ENCODE measurements at places on chromosomes 7 and 10.

GRCh38 chr7:118312966-118313365 is 88.5 kb downstream of the ANKRD7 start:
- DNase-seq, result no peak

DNA sequence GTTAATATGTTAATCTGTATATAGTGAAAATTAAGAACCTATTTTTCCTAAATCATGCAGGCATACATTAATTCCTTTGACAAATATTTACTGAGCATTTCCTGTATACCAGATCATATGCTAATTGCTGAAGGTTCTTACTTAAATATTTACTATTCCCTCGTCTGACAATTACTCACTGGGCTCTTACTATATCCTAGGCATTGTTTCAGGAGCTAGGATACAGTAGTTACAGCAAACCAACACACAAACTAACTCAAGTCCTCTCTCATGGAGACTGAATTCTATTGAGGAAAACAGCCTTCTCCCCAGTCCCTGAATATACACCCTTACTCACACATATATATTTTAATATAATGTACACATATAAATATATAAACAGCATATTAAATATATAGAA is 786.0 kb downstream of the NRG3 start:
- no peak for DNase-seq

- DNase-seq, result no peak
Observed at GRCh38 chr7:83593921-83594475, 54.9 kb downstream of the SEMA3E start.

DNA sequence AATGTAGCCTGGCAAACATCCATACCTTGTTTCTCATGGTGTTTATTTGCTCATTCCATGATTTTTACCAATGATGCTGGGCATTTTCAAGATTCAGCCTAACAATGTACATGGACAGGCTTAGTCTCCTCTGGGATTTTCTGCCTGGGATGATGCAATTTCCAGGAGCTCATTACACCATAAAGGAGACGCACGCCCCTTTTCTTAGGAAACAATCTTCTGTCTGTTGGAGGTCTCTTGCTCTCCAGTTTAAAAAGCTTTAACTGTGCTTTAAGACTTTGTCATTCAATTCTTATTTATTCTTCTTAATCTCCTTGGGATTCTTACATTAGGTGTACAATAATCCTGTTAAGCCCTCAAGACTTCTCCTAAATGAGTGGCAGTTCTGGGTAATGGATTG is 150.3 kb upstream of the NRP1 start:
- DNase-seq, result no peak

DNA sequence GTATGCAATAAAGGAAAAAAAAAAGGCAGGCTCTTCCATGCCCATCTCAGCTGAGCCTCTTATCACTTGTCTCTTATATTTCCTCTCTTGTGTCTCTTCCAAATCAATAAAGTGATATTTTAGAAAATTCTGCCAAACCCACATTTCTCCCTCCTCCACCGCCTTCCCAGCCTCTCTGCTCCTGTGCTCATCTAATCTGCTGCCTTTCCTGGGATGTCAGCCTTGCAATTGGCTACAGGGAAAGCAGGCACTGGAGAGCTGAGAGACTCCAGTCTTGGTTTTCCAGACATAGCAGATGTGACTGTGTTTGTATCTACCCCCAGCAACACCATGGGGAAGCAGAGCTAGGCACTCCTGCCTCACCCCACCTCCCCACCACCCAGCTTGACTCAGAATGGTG is 298.4 kb downstream of the KCNMA1 start:
- no peak for DNase-seq

- DNase-seq, result no peak
Observed at GRCh38 chr7:137969828-137970227, 32.1 kb downstream of the CREB3L2 start.

DNA sequence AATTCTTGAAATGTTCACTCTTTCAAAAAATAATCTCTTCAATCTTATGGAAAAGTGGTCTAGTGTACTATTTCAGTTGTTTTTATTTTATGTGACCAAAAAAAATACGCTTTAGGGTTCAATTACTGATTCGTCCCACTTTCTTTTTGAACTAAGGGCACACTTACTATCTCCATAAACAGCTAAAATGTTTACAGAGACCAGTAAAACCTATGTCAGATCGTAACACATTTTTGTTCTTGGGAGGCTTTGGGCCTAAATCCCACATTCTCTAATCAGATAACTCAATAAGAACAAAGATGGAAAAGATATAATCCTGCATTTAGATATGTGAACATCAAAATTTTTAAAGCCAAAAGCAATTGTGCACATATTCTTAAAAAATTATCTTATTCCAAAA is 29.8 kb upstream of the EPC1 start:
- no peak for DNase-seq

- DNase-seq, result no peak
Observed at GRCh38 chr10:49119746-49120145, 4.4 kb upstream of the VSTM4 start.

DNA sequence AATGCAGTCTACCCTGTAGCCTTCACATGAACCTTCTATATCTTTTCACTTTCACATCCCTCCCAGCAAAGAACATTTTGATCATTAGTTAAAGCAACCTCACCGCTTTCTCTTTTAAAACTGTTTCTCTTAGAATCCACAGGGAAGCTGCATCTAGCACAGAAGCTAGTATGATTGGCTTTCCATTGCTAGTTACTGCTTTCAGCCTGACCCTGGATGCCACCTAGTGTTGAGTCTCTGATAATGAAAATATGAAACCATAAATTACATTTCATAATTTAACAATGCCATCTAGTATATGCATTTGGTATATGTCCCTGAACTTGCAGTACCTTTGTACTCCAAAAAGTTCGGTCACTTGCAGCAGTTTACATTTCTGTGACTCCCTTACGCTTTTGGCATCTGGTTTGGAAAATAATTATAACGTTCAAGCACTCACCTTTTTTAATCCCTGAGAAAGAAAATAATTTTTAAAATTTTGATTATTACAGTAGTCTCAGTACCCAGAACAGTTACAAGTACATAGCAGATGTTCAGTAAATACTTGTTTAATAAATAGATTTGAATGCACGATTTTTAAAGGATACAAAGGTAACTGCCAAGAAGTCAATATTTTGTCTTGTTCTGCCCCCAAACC is 22.7 kb downstream of the CISD1 start:
- DNase-seq, result peak; percentile 60

DNA sequence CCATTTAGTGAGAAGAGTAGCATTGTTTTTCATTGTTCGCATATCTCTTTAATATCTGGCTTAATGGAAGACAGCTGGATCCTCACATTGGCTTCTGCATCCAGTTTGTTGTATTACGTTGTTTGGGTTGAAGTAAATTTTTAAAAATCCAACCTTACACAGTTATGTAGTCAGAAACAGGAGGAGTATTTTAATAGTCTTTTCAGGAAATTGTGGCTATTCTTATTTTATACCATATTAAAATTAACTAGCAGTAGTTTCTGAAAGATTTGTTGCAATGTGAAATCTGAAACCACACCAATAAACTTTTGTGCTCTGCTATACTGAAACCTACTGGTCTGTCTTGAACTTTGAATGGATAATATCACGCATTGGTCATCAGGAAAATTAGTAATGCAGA is 27.9 kb downstream of the MYPN start:
- DNase-seq, result no peak

DNA sequence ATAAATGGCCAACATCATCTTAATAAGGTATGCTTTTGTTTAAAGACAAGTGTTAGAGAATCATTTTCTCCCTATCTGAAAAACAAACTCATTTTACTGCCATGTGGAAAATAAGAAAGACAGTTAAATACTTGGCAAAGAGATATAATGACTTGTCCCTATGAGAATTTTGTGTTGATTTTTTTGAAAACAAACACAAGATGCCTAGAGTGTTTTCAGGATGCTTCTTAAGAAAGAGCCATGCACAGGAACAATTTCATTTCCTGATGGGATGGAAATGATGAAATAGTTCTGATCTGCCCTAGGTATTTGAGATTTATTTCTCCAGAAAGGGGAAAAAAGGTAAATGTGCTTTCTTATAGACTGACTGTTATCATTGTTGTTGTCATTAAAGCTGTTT is 237.5 kb upstream of the GNAI1 start:
- no peak for DNase-seq

DNA sequence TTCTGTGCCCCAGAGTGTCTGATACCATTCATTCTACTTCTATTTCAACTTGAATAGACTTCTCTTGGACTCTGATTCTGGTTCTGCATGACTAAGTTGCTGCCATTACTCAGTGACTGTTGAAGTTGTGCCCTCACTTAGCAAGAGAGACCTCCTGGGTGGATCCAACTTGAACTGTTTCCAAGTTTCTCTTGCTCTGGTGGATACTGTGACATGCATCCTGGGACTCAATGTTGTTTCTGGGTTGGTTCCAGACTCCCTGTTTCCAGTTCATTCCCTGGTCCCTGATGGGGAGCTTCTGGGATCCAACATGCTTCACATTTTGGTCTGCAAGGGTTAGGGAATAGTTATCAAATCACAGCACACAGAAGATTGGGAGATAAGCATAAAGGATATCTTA is 26.2 kb upstream of the PRPF18 start:
- no peak for DNase-seq

GRCh38 chr10:21174715-21175495 is 277.8 kb upstream of the NEBL start:
- DNase-seq, result no peak

DNA sequence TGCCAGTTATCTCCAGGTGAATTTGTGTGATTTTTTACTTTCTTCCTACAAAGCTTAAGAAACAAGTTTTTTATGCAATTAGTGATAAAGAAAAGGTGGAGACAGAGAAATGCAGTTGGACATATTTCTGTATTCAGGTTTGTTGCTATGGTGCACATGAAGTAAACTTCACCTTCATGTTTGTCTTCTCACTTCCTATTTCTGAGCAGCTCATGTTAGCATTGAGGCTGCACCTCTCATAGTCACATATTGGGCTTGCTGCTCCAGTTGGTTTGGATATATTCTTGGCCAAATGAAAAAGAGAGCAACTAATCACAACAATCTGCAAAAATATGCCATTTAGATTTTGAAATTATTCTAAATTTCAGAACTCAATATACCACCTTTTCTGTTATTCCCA is 475.6 kb upstream of the ZWINT start:
- DNase-seq, result no peak

GRCh38 chr7:140981951-140982350 is 32.8 kb downstream of the MRPS33 start:
- DNase-seq, result no peak

GRCh38 chr7:81478664-81479063 is 291.2 kb downstream of the HGF start:
- DNase-seq, result no peak

GRCh38 chr10:59651902-59652301 is 57.7 kb downstream of the SLC16A9 start:
- no peak for DNase-seq

- DNase-seq, result no peak
Observed at GRCh38 chr7:111424768-111425167, 137.5 kb downstream of the IMMP2L start.

DNA sequence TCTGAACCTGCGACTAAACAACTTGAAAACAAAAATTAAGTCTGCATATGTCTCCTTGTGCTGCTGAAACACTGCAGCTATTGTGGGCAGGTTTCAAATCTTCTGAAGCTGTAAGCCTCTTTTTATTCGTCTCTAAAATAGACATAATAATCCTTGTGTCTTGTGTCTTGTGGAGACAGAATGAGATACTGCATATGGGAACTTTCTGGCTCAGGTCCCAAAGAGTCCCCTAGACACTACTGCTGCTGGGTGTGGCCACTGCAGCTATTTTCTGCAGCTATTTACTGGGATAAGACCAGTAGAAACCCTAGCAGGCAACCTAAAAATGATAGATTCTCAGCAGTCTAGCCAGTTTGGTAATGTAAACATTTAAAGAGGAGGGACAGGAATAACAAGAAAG is 252.0 kb downstream of the ELMO1 start:
- DNase-seq, result no peak

- no peak for DNase-seq
Observed at GRCh38 chr10:34804306-34804705, 10.8 kb downstream of the PARD3 start.

DNA sequence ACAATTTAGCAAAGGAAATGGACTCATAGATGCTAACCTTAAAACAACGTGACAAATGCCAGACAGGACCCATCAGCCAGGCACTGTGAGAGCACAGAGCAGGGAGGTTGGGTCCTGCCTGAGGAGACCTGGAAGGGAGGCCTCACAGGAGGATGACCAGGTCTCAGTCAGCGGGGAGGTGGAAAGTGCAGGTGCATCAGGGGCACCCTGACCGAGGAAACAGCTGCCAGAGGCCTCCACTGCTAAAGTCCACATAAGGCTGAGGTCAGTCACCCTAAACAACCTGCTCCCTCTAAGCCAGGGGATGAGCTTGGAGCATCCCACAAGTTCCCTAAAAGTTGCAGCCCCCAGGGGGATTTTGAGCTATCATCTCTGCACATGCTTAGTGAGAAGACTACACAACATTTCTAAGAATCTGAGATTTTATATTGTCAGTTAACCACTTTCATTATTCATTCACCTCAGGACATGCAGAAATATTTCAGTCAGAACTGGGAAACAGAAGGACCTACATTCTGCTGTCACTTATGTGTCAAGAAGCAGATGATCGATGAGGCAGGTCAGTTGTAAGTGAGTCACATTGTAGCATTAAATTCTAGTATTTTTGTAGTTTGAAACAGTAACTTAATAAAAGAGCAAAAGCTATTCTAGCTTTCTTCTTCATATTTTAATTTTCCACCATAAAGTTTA is 157.6 kb upstream of the LANCL2 start:
- DNase-seq, result no peak

DNA sequence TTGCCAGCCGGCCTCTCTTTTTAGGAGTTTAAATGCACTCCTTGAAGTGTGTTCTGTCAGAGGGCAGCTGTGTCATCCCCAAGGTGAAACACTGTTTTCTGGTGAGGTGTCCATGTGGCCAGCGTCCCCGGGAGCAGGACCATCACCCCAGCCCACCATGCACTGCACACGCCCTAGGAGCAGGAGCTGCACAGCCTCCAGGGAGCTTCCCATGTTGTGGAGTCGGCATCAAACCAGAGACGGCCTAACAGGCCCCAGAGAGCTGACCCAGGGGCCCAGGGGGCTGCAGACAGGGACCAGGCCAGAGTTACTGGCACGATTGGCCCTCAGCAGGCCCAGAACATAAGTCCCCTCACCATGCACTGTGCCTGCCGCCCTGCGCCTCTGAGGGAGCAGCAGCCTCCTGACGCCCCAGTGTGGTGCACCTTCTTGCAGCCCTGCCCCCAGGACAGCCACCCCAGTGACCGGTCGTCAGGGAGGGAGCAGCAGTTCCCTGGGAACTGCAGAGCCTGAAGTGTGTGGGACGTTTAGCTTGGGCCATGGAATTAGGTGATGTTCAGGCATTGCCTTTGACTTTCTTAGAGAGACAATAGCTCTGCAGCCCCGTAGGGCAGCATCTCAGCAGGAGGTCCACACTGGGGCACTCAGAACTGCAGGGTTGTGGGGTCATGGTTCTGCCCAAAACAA is 97.9 kb downstream of the NKX6-2 start:
- no peak for DNase-seq
